NCI-H524 treated with DMSO at 0.1 percent for 48 hours (cell line): ENCODE measurements at places on chromosomes 16 and 17.
A peak's percentile ranks its signal among the peaks of the same experiment; 100 is the strongest.

DNA sequence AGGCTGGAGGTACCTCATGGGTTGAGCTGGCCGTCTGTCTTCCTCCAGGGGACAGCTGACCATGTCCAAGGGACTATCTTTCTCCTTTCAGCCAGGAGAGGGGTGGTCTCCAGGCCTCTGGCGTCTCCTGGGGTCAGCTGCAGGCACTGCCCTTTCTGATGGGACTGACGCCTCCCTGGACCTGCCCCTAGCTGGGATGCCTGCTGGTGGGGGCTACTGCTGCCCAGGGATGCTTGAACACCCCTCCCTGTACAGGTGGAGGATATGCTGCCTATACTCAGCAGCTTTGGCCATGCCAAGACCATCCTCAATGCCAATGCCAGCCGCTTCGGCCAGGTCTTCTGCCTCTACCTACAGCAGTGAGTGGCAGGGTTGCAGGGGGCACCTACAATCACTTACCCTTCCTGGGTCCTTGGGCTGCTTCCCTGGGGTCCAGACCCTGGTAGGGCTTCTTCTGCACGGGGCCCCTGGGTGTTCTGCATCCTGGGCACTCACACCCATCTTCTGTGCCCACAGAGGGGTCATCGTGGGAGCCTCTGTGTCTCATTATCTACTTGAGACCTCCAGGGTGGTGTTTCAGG, 4.2 kb downstream of the MYO15B start:
- no peak for DNase-seq

DNA sequence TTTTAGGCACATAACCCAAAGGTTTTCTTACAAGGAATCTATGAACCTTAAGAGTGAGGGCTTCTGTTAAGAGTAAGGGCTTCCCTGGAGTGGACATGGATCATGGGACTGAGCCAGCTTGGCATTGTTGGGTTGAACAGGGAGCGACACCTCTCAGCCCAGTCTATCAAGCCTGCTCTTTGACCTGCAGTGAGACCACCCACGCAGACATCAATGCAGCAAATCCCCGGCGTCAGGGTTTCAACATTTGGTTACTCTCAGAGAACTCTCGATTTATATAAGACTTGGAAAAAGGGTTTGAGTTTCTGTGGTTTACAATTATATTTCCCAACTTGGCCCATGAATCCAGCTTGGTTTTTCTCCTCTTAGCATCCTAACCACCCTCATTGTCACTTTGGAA, 299.9 kb downstream of the WWOX start:
- DNase-seq, result no peak

GRCh38 chr16:68283801-68284598, 19.7 kb downstream of the SLC7A6 start:
- no peak for DNase-seq

GRCh38 chr17:43778337-43779144, at the start of gene DUSP3:
Gene DUSP3 (minus strand): TSS chr17:43778977. CDS start chr17:43778924, 53 bp downstream.
- DNase-seq, result peak; percentile 7

- no peak for DNase-seq
These were observed 179.1 kb upstream of the CACNG5 start for GRCh38 chr17:66655861-66656260.

- DNase-seq, result no peak
These were observed 4.8 kb downstream of the SPATA32 start for GRCh38 chr17:45257115-45257514.

DNA sequence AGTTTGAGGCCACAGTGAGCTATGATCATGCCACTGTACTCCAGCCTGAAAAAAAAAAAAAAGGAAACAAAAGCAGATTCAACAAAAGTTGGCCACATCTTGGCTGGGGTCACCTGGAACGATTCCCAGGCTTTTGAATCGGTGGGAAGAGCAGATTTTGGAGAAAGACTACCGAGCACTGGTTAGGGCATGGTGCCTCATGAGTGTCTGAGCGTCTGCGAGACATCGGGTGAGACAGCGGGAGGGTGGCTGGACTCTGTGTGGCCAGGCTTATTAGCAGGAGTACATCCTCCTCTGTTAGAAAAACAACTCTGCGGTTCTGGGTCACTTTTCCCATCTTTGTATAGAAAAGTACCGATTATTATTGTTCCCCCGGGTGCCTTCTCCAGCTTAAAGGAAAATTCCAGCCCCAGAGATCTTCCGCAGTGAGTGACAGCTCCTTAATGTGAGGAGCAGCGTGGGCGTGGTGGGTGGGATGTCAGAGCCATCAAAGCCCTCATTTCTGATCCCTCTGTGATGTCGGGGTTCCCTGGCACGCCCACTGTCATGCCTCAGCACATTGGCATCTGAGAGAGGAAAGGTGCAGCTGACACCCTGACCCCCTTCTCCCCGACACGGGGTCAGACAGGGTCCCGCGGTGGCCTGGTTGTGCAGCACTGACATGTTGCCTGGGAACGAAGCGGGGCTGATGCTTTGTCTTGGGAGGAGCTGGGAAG, 6.9 kb downstream of the RGS9 start:
- DNase-seq, result no peak
